Activated CD8-positive, alpha-beta memory T cell treated with anti-CD3 and anti-CD28 coated beads, Interleukin-2, amount 50 U/mL, for 48 hours (primary cell): ENCODE measurements at places on chromosomes 3 and 15.

- no peak for DNase-seq
These were observed 36.8 kb downstream of the MTMR10 start for GRCh38 chr15:30954674-30955073.

DNA sequence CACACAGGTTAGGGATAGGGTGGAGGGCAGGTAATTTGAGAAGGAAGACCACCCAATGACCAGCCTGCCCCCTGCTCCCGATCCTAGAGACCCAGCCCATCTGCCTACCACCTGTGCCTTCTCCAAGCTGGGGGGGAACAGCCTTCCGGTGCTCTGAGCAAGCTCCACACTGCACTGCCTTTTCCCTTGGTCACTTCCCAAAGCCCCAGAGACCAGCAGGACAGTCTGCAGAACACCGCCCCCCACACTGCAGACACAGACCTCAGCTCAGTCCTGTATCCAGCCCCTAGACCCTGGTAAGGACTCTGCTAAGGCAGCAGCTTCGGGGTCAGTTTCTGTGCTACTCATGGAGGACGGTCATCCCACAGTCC is 156.9 kb downstream of the MEGF11 start:
- no peak for DNase-seq

- DNase-seq = peak; percentile 59
These were observed 660 bp downstream of the NECTIN3 start for GRCh38 chr3:111072031-111072921.

DNA sequence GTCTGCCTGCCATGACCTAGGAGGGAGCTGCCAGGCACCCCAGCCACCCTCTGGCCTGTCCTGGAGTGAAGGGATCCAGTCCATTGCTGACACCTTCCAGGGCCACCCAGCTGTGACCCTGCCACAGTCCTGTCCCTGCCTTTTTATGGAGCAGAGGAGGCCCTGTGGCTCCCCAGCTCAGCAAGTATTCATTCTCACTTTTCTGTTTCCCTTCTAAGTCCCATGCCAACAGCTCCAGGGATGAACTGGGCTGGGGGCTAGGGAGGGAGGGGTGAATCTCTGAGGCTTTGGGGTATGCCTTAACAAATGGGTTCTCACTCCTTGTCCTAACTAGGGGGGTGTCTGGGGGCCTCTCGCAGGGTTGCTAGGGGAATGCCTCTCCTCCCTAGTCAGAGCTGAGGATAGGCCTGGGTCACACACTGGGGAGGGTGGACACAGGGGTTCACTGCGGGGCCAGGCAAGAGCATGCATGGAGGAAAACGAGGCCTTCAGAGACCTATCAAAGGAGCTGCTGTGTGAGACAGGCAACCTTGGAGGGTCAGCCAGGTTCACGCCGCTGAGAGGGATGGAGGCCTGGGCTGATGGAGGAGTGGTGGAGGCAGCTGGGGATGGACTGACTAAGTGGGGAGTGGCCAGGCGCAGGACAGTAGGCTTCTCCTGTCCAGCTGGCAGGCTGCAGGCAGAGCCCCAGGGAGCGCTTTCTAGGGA is 31.8 kb downstream of the EPHB3 start:
- no peak for DNase-seq

GRCh38 chr3:58041826-58042324 is 33.7 kb downstream of the FLNB start:
- DNase-seq = no peak

DNA sequence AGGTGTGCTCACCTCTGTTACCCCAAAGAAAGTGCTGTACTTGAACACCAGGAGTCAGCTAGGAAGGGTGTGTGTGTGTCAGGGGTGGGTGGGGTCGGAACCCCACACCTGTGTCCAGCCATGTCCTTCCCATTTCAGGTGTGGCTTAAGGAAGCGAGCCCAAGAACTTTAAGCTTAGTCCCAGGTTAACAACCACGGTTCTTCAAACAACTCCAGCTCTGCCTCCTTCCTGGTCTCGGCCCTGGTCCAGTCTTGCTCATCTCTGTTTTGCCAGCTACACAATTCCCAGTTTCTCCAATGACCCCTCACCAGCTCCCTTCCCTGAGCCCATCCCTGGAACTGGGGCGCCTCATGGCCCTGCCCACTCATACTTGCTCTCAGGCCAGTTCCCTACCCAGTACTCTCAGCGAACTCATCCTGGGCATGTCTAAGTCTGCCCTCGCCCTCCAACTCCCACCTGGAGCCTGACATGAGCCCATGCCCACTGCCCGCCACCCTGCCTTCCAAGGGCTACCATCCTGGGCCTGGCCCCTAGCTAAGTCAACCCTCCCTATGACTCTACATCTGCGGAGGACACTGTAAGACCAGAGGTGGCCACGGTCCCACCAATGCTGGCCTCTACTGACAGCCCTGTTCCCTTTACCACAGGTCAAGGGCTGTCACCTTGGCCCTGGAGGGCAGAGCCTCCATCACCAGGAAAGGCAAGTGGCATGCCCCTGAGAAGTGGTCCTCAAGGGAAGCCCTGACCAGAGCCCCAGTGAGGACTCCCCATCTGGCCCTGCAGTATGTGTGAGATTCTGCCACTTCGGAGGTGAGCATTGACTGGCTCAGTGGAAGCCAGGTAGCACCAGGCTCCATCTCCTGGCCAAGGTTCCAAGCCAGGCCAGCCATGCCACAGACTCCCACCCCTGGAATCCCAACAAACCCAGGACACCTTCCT is 9.2 kb downstream of the POC1A start:
- no peak for DNase-seq

GRCh38 chr3:108133858-108134554 is 43.2 kb upstream of the CD47 start:
- DNase-seq = no peak

DNA sequence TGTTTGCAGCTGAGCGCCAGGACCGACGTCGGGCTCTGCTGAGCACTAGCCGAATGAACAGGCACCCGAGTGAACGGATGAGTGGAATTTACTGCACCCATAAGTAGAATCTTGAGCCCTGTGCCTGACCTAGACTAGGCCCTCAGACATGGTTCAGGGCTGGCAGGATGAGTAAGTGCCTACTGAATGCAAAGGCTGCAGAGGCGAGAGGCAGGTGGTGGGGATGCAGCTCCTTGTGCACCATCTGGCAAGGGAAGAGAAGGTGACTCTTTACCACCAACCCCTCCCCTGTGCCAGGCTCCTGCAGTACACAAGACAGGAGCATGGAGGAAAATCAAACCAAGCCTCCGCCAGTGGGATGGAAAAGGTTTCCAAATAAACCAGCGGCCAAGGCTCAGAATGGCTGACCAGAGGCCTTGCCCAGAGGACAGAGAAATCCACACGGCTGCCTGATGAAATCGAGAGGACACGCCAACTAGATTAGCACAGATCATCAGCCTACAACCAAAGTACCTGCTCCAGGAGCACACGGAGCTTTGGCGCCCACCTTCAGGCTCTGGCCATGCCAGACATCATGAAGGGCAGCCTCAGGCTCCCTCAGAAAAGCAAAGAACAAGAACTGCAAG is 141.7 kb upstream of the IQSEC1 start:
- no peak for DNase-seq

DNA sequence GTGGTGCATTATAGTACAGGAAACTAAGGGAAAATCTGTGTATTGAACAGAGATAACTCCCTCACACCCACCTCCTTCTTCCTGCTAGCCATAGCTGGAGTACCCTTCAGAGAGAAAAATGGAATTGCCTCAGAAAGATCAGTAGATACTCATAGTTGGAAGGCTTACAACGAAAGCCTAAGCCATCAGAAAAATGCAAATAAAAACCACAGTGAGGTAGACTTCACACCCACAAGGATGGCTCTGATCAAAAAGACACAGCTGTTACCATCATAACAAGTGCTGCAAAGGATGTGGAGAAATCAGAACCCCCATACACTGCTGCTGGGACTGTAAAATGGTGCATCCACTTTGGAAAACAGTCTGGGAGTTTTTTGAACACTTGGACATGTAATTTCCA is 7.4 kb upstream of the DLG1 start:
- DNase-seq = no peak

GRCh38 chr15:61205346-61205921 is 23.7 kb downstream of the RORA start:
- no peak for DNase-seq

GRCh38 chr3:43632269-43632733 is 10.5 kb upstream of the ANO10 start:
- no peak for DNase-seq

DNA sequence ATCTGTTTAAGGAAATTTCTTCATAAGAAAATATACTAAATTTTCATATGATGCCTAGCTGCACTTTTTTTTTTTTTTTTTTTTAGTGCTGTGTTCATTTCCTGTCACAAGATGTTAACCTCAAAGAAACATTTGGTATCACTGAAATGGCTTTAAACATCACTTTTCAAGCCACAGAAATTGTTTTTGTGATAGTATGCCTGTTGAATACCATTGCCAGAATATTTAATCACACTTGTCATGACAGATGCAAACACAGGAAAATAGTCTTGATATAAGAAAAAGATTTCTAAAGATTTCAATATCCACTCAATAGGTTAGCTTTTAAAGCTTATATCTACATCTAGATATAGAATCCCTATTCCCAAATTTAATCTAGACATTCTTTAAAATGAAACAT is 608.5 kb upstream of the AGTR1 start:
- DNase-seq = no peak

DNA sequence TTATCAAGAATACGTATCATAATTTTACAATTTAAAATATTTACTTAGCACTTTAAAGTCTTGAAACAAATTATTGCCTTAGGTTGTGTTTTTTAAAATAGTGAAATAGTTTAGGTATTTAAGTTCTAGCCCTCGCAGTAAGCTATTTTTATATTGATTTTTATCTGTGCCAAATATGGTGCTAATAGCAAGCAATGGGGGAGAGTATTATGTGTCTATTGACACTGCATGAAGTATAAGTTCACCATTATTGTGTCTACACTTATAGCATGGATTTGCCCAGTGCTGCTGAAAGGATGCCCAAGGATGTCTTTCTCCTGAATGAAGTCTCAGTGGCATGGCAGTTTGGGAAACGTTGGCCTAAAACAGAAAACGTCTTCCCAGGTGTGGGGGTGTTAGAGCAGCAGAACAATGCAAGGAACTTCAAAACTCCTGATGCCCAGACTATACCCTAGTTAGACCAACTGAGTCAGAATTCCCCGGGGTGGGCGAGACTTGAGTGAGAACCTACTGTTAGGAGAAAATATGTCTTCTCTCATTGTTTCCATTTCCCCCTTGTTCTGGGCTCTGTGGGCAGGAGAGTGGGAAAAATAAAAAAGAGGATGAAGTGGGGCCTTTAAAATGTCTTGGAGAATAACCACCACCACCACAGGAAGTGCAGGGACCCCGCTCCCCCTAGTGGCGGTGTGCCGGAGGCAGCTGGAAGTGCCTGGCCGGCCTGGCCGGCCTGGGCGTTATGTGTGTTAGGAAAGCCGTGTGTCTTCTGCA is 104.2 kb upstream of the SLC7A14 start:
- peak; percentile 79 for DNase-seq

GRCh38 chr3:141442446-141442845 is 44.4 kb upstream of the RASA2 start:
- peak; percentile 7 for DNase-seq

DNA sequence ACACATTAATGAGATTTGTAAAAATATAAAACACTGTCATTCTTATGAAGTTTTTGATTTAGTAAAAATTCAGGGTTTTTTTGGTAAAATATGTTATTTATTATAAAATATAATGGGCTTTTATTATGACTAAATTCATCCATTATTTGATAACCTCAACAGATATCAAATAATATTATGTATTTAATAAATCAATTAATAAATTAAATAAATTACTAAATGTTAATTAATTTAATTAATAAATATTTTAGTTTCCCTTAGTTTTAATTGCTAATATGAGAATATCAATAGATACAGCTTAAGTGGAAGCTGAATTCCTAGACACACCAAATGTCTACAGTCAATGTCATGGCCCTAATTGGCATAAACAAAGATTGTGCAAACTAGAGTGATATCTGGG is 82.3 kb upstream of the DGKG start:
- no peak for DNase-seq

DNA sequence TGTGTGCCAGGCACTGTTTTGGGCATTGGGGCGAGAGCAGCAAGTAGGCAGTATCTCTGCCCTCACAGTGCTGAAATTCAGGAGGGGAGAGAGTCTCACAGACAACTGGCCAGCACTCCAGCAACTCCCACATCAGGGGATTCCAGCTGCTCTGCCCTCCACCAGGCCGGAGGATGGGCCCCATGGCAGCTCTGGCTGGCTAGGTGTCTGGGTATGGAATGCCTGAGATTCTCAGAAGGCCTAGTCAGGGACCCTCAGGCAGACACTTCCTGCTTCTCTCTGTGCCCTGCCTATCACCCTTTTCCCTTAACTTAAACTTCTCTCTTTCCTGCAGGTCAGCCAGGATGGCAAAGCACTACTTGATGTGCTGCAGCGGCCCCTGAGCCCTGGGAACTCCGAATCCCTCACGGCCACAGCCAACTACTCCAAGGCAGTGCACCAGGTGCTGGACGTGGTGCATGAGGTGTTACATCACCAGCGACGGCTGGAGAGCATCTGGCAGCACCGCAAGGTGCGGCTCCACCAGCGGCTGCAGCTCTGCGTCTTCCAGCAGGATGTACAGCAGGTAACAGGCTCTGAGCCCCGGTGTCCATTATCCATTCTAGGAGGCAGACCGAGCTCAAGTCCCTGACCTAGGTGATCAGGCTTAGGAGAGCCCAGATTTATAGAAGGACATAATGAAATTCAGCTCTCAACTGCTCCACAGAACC is 342.2 kb upstream of the ROPN1 start:
- DNase-seq = no peak

GRCh38 chr3:165211721-165212120 is 15.5 kb upstream of the SLITRK3 start:
- DNase-seq = no peak

DNA sequence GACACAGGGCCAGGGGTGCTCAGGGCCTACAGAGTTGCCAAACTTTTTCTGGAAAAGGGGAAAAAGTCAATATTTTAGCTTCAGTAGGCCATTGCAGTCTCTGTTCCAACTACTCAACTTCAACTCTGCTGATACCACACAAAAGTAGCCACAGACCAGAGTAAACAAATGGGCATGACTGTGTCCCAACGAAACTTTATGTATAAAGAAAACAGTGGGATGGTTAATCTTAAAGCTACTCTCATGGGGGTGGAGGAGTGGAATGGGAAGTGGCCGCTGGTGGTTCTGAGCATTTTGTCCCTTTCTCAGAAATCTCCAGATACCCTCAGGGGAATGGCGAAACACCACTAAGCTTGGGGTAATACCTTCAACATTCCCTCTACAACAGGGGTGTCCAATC is 69.9 kb downstream of the OSBPL10 start:
- DNase-seq = no peak
